ENCODE measurements at places on chromosomes 5 and 9.

DNA sequence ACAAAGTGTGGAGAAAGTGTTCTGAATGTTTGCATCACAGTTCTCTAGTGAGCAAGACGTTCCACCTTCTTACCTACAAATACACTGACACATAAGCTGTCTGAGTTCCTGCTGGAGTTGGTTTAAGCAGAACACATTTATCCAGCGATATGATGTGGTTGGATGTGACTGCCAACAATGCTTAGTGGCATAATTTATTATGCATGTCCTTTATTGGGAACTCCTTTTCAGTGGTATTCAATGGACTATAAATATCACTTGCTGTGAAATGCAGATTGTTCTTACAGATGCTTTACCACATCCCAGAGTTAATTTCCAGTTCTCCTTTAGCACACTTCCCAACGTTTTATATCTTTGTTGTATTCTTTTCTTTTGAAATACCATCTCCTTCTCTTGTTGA, 222.2 kb downstream of the LURAP1L start:
- no peak for DNase-seq

DNA sequence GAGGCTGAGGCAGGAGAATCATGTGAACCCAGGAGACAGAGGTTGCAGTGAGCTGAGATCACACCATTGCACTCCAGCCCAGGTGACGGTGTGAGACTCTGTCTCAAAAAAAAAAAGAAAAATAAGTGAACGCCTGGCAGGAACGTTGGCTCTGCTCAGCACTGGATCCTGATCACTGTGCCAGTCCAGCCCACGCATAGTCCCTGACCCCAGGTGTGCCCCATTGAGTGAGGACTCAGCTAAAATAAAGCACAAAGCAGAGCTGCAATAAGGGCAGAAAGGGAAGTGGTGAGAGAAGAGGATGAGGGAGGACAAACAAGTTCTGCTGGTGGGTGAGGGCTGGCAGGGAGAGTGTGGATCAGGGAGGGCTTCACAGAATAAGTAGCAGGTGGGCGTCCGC, 4.3 kb downstream of the GRHPR start:
- no peak for DNase-seq

DNA sequence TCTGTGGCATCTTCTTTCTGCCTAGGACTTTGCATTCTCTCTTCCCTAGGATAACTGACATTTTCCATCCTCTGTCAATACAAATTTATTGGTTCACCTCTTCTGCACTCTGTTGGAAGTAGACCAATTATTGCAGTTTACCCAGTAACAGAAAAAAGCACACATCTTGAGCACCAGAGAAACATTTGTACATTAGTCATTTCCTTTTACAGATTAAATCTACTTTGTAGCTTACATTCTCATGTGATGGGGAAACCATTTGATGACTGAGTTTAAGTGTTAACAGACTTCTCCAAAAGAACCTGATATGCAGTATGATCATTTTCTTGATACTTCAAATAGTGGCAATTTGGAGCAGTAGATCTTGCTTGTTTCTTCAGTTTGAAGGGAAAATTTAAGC, 1098.8 kb downstream of the DTWD2 start:
- DNase-seq: no peak

- DNase-seq: no peak
Measured at GRCh38 chr5:168874713-168875380, 295.7 kb upstream of the PANK3 start.

GRCh38 chr9:93013856-93014582, 44.5 kb upstream of the SUSD3 start:
- no peak for DNase-seq

DNA sequence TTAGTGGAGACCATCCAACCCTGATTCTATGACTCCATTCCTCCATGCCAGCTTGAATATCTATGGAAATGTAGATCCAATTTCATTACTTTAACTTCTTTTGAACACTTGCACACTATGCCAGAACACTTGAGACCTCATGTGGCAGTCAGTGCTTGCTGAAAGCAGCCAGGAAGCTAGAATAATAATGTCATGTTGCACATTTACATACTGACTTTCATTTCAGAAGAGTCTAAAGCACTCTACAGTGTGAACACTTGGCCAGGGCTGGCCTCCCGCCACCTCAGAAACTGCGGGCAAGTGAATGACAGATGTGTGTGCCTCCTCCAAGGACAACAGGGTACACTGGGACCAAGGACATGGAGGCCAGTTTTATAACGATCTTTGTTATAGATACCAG, 97.3 kb downstream of the SLF1 start:
- DNase-seq: no peak
